ENCODE measurements at places on chromosomes 13 and 19.
A peak's percentile ranks its signal among the peaks of the same experiment; 100 is the strongest.

DNA sequence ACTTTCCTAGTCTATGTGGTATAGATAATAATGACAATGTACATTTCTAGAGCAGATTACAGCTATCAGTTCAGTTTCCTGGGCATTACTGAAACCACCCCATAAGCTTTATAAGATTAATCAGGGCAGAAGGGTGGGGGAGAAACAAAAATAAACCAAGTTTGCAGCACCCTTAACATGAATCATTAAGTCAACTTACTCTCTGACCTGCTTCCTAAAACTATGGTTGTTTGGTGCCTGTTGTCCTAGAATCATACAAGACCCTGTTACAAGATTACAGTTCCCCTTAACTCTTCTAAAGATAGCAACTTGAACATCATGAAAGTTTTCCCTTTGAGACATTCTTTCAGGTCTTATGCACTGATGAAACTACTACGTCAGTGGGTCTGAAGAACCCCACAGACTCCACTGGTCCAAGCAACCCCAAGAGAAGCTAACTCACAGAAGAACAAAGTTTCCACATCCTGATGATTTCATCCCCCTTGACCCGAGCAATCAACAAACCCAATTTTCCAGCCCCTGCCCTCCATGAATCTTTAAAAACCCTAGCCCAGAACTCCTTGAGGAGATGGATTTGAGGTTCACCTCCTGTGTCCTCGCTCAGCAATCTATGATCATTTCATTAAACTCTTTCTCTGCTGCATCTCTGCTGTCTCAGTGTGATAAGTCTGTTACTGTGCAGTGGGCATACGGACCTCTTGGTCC is 336.5 kb downstream of the FOXO1 start:
- DNase-seq: no peak

DNA sequence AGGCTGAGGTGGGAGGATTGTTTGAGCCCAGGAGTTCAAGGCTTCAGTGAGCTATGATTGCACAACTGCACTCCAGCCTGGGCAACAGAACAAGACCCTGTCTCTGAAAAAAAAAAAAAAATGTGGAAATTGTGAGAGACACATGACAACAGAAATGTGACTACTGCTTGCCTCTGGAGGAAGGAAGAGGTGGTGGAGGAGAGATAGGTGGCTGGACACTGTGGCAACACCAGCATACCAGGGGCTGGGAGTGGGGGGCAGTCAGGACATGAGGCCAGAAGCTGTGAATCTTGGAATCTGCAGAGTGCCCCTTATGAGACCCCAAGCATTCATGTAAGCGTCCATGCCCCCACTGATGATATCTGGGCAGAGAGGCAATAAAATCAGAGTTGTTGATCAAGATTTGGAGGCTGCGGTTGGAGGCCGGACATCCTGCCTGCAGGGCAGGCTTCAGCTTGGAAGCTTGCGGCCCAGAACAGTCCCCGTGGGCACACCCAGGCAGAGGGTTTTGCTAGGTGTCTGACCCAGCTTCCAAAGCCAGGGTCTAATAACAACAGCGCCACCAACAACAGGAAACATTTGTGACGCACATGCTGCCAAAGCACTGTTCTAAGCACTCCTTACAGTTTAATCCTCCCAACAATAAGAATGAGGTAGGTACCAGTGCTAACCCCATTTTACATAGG is 16.9 kb downstream of the FAM187B start:
- DNase-seq: peak; percentile 88

DNA sequence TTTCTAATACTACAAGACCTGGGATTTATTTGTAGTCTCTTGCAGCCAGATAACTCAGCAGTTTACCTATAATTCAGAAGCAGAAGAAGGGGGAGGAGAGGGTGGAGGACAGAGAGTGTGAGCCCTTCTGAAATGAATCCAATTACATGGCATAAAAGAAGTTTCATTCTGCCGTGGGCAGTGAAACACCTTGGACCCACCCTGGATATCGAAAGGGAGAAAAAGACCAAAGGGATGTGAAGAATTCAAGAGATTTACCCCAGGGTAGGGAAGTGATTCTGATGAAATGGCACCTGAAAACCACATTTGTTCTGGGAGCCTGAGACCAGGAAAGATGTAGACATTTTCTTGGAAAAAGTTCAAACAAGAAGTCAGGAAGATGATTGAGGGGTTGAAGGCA is 140.9 kb downstream of the NDFIP2 start:
- DNase-seq: no peak

DNA sequence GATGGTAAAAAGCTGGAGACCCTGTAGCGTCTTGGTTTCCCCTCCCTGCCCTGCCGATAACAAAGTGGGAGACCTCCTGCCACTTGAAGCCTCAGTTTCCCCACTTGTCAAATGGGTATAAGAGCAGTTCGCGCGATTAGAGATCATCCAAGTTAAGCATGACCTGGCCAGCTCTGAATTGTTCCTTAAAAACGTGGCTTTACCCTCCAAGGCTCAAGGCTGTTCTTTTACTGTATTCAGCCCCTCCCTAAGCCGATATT is 421 bp downstream of the TNPO2 start:
- DNase-seq: no peak

DNA sequence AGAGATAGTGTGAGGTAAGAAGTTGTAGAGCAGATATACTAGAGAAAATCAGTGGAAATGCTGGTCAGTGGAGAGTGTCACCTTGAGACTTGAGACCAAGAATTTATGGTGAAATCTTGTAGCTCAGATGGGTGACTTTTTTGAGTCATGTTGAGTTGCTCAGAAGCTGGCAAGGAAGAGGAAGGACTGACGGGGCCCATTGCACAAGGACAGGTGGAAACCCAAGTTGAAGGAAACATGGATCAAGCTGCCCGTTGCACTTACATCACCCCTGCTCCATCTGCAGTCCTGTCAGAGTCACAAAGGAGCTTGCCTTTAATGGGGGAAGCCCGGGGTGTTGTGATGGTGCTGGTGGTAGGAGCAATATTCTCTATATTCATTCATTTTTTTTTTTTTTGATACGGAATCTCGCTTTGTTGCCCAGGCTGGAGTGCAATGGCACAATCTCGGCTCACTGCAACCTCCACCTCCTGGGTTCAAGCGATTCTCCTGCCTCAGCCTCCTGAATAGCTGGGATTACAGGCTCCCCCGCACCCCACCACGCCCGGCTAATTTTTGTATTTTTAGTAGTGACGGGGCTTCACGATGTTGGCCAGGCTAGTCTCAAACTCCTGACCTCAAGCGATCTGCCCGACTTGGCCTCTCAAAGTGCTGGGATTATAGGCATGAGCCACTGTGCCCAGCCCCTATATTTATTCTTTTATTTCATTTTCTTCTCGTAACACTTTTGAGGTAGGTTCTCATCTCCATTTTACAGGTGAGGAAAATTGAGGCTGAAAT is 27.4 kb downstream of the UBAC2 start:
- DNase-seq: no peak

GRCh38 chr13:76735641-76736040 is 150.6 kb downstream of the KCTD12 start:
- no peak for DNase-seq

DNA sequence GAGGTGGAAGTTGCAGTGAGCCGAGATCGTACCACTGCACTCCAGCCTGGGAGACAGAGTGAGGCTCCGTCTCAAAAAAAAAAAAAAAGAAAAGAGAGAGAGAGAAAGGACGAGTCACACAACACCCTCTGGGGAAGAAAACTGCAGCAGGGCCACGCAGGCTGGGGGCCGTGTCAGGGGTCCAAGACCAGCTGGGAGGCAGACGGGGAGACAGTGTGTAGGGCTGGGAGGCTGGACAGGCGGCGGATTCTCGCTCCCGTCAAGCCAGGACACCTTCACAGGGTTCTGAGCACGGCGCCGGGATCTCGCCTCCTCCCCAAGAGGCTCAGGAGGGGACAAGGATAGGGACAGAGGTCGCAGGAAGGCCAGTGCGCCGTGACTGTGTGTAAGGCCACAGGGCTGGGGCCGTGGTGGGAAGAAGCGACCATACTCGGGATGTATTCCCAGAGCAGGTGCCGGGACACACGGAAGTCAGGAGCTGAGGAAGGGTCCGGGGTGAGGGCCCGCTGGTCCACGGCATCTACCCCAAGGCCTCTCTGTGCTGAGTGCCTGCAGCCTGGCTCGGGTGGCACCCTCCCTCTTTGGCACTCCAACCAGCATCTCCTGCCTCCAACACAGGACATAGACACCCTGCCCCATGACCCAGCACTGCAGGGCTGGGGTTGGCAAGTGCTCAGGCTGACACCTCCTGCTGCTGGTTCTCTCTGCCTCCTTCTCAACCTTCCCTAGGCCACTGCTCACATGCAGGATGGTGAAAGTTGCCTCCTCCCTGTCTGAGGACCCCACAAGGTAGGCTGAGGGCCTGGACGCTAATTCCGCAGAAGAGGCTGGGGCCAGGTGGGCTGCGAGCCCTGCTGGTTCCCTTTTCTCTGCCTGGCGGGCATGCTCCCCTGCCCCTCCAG is 21.2 kb downstream of the ZNF787 start:
- no peak for DNase-seq

DNA sequence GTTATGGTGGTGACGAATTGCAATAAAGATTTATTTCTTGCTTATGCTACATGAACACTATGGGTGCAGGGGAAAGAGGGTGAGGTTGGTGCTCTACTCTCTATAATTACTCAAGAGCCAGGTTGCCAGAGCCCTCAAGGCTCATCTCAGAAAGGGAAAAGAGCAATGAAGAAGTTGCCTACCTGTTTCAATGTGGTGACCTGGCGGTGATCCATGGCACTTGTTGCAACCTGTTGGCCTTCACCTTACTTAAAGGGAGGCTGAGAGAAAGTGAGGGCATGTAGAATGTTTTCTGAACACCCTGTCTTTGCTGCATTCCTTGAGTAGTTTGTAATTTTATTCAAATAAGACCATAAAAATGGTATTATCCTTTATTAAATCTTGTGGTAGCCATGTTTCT is 394.4 kb downstream of the GPC6 start:
- no peak for DNase-seq

GRCh38 chr19:29546583-29547190 is 20.9 kb downstream of the VSTM2B start:
- no peak for DNase-seq

GRCh38 chr13:39037410-39037879 is 444 bp downstream of the PROSER1 start:
- peak; percentile 43 for DNase-seq

- no peak for DNase-seq
Observed at GRCh38 chr19:51024924-51025323, 1.5 kb downstream of the KLK11 start.

GRCh38 chr13:22744688-22745452 is 435.9 kb upstream of the SGCG start:
- no peak for DNase-seq

DNA sequence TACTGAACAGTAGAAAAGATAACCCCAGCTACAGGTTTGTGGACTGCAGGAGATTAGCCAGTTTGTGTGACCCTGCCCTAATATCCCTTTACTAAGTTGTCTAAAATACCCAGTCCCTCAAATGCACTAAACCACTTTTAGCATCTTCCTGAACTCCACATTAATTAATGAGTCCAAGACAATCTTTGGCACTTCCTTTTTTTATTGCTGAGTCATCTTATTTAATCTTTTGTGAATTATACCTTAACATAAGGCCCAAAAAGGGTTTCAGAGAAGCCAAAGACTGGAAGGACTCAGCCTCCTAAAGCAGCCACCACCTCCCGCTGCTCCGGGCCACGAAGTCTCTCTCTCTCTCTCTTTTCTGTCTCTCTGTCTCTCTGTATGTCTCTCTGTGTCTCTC is 48.8 kb upstream of the PDCD5 start:
- DNase-seq: no peak

DNA sequence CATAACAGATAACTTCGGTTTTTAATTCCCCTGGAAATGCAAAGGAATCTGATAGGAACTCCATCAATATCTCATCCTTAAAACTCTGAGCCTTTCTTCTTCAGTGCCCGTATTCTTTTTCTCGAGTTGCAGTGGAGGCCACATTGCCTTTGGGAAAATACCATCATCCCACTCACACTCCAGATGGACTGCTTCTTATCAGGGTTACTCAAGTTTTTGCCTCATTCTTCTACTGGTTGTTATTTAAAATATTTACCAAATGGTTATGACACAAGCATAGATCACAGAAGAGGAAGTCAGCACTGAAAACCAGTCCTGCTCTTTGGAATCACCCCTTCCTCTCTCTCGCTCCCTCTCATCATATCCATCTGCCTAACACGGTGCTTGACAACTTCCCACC is 1020.5 kb upstream of the SLC10A2 start:
- DNase-seq: no peak

GRCh38 chr13:38341149-38341692 is 8.4 kb upstream of the UFM1 start:
- DNase-seq: no peak

GRCh38 chr19:45355910-45356309 is 14.5 kb downstream of the ERCC2 start:
- DNase-seq: no peak

DNA sequence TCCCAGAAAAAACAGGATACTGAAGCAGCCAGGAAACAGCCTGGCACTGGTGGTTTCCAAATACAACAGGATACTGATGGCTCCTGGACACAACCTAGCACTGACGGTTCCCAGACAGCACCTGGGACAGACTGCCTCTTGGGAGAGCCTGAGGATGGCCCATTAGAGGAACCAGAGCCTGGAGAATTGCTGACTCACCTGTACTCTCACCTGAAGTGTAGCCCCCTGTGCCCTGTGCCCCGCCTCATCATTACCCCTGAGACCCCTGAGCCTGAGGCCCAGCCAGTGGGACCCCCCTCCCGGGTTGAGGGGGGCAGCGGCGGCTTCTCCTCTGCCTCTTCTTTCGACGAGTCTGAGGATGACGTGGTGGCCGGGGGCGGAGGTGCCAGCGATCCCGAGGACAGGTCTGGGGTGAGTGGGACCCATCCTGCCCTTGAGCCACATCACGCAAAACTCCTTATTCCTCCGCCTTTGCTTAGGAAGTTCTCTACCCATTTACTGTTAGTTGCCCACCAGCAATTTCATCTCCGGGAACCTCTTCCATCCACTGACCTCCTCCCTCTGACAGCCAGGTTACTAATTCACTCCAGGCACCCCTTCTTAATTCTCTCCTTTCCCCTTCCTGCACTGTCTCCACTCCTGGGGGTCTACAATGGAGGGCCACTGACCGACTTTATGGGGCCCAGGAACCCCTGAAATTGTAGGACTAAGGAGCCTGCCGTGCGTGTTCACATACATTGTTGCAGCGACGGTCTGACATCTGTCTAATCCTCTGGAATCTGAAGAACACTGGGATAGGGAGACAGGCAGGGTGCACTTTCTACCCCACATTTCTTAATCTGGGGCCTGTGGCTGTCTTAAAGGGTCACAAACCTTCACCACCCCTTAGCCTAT is 1.2 kb downstream of the ITPKC start:
- no peak for DNase-seq

- no peak for DNase-seq
Observed at GRCh38 chr19:55443045-55443823, at the start of gene SHISA7. TSS of gene SHISA7 (minus strand) at chr19:55443300. CDS start at chr19:55442863, 437 bp downstream.

- DNase-seq: no peak
Observed at GRCh38 chr19:15126131-15126910, 19.1 kb downstream of the SYDE1 start.

GRCh38 chr19:13040232-13040947 is 45.1 kb downstream of the NFIX start:
- DNase-seq: no peak

GRCh38 chr13:80011448-80012212 is 329.3 kb downstream of the SPRY2 start:
- DNase-seq: no peak
